ENCODE measurements at places on chromosomes 7 and 10. TPM values are rescaled to one million over a fixed set of nuclear protein-coding genes. Genes with fewer than 3 reads are reported as not detected.

DNA sequence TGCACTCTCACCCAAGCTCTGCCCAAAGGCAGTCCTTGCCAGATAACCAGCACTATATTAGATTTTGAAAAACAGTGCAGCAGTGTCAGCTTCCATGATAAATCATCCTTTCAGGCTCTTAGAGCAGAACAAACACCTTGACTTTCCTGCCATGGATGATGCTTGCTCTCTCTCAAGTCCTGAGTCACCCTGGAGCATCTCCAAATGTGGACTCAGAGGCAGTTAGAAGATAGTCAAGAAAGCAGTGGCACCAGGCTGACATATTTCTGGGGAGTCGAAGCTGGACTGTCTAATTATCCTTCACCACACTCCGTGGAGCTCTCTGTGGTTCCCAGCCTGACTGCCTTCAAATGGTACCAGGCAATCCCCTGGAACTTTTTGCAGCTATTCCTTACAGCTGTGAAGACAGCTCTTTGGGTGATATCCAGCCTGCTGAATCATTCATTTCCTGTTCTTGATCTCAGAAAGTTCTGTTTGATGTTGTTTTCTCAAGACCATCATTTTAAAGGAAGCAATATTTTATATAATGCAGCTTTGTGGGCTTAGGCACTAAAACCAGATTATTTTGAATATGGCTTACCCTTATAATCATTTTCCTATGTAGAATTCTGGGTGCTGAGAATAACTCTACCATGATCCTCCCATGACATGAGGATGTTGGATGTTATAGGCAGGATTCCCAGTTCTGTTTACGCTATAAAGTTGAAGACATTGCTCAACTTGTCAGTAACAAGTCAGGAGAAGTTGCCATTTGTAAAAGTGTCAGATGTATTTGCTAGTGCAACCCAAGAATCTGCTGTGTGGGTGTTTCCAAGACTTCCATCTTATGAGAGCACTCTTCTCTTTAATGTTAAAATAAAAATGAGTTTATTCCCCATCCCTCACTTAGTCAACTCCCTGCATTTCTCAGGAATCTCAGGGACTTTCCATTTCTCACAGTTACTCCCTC, 233.8 kb downstream of the C7orf25 start:
- H3K4me1 ChIP-seq, result no peaks in the 10 kb centered on the region
- H3K4me3 ChIP-seq, result no peak overlapping the region
- no peaks in the 10 kb centered on the region for H3K36me3 ChIP-seq
- no peak for DNase-seq
- H3K27ac ChIP-seq, result peak overlapping the region; percentile 18

DNA sequence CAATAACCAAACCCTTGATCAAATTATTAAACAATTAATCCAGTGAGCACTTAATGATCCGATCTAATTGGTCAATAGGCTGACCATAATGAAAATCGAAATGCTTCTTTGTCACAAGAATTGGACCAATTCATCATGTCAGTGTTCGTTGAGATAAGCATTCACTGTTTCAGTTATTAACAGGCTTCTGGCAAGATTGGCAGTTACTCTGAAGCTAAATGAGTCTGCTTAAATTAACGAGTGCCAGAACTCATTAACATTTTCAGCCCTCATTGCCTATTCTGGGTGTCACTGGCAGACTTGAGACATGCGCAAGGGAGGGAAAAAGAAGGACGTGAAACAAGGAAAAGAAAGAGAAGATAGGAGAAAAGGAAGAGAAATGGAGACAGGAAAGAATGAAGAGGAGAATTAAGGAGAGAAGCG, 30.7 kb upstream of the SLC26A3 start:
- H3K4me1 ChIP-seq, result no peaks in the 10 kb centered on the region
- no peaks in the 10 kb centered on the region for H3K36me3 ChIP-seq
- H3K4me3 ChIP-seq, result no peak overlapping the region
- no peak for DNase-seq

DNA sequence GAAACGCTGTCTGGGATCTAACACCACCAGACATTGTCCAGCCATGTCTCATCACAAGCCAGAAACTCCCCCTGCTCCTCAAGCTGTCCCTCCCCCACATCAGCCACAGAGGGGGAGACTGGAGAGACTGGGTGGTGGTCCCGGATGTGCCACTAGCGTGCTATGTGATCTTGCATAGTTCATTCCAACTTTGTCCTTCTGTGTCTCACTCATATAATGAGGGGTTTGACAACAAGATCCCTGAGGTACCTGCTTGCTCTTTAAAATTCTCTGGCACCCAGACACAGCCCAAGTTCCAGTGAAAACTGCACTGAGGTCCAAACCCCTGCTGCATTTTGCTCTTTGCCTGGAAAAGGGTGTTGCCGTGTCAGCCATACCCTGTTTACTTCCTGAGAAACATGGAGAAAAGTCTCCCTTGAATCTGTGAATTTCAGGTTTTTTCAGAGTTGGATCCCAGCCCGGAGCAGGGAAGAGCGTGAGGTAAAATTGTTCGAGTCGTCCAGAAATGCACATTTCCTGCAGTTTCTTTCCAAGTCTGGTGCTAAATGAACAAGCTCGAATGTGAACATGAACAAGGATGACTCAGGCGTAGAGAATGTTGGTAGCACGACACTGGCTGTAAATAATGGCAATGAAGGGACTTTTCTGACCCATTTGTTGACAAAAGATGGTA, 156.6 kb downstream of the CCDC3 start:
- DNase-seq, result no peak
- peak overlapping the region; percentile 44 for H3K27ac ChIP-seq
- peak overlapping the region; percentile 10 for H3K4me3 ChIP-seq
- peaks cover 36% of the 10 kb centered on the region for H3K4me1 ChIP-seq

DNA sequence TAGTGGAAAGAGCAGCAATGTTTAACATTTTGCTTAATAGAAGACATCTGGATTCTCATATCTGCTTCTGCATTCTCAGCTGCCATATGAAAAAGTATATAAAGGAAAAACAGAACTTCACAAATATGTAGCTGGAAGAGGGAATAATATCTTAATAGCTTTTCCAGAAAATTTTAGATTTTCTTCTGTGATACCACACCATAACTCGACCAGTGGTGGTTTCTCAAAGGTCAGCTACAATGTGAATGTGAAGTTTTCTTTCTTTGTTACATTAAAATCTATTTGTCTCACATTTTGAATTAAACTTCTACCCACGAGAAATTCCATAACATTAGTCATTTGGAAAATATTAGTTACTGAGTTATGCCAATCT, 339.8 kb downstream of the PARD3 start:
- H3K4me3 ChIP-seq, result no peak overlapping the region
- H3K27ac ChIP-seq, result no peak overlapping the region
- H3K27me3 ChIP-seq, result no peaks in the 10 kb centered on the region
- DNase-seq, result no peak

- no peaks in the 10 kb centered on the region for H3K36me3 ChIP-seq
- H3K4me3 ChIP-seq, result no peak overlapping the region
- H3K27me3 ChIP-seq, result no peaks in the 10 kb centered on the region
- H3K4me1 ChIP-seq, result no peaks in the 10 kb centered on the region
- no peak for DNase-seq
These were observed 72.1 kb downstream of the RNF133 start for GRCh38 chr7:122626785-122627184.

DNA sequence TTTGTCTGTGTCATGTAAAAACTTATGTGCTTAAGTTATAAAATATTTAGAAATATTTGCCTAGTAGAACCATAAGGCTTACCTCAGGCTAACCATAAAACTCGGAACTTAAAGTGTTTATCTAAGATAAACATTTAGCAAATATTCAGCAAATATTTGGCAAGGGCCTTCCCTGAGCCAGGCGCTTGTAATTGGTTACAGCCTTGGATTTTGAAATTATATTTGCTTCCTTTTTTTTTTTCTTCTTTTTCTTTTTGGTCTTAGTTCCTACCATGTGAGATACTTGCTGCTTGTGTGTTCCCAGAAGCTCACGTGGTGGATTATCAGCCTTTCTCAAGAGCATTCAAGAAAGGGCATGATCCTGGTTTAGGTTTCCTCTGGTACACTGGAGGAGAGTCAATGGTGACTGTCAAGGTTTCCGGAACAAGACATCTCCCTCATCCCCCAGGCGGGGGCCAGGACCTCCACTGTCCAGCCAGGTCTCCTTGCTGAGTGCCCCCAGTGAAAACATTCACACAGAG, 5.2 kb upstream of the BRI3 start:
- DNase-seq, result no peak
- no peak overlapping the region for H3K4me3 ChIP-seq
- H3K4me1 ChIP-seq, result peaks cover 17% of the 10 kb centered on the region
- peak overlapping the region; percentile 55 for H3K27ac ChIP-seq
- no peaks in the 10 kb centered on the region for H3K27me3 ChIP-seq

NRG3 gene
- 0.17 TPM for total RNA-seq

CYP2C19 gene
- total RNA-seq, result not detected
